ENCODE measurements at places on chromosomes 6 and 20.

DNA sequence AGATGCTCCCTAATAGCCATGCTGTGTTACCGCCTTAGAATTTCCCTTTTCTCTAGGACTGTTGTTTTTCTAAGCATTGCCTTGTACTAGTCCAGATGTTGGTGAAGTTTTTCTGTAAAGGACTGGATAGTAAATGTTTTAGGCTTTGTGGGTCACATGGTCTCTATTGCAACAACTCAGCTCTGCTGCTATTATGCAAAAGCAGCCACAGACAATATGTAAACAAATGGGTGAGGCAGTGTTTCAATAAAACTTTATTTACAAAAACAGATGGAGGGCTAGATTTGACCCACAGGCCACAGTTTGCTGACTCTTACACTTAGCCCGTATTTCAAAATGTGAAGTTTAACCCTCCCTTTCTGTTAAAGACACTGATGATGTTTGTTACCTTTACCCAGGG, 207.6 kb upstream of the MYLIP start:
- no peak for DNase-seq

DNA sequence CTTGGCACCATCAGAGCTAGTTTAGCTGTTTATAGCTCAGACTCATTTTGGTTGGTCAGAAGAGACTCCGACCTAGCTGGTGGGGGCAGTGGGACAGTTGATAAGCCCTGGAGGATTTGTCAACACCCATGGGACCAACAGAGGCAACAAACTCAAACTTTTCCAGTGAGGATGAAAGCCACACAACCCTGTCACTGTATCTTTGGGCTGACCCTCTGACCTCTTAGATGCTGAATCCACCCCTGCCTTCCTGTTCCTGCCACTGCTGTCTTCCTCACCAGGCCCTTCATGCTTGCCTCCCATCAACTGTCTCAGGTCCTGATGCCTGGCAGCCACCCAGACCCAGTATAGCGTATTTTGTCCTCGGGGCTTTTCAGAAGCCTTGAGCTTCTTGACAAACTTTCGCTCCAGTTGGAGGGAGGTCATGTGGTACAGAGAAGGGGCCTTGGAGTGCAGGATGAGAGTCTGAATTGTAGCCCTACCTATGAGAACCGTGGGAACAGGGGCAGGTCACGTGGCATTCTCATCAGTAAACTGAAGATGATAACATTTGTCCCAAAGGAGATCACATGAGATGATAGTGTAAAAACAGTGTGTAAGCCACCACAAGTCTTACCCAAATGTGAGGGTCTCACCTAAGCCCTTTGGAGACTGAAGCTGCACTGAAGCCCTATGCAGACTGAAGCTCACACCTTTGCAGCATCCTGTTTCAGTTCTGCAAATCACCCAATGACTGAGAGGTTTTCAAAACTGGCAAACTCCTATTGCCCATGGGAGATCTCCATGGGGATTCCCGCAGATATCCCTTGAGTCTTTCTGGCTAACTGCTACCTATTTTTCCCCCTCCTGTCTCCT, 72.0 kb upstream of the F13A1 start:
- DNase-seq = no peak

- no peak for DNase-seq
Observed at GRCh38 chr20:22575087-22575721, 9.2 kb downstream of the FOXA2 start.

GRCh38 chr20:13694420-13695150, 55.9 kb upstream of the TASP1 start:
- no peak for DNase-seq

Measured in esophagus squamous epithelium (tissue), 5 donors.